Retinal pigment epithelial cell (primary cell): ENCODE measurements at places on chromosomes 5 and 9.
A peak's percentile ranks its signal among the peaks of the same experiment; 100 is the strongest.

DNA sequence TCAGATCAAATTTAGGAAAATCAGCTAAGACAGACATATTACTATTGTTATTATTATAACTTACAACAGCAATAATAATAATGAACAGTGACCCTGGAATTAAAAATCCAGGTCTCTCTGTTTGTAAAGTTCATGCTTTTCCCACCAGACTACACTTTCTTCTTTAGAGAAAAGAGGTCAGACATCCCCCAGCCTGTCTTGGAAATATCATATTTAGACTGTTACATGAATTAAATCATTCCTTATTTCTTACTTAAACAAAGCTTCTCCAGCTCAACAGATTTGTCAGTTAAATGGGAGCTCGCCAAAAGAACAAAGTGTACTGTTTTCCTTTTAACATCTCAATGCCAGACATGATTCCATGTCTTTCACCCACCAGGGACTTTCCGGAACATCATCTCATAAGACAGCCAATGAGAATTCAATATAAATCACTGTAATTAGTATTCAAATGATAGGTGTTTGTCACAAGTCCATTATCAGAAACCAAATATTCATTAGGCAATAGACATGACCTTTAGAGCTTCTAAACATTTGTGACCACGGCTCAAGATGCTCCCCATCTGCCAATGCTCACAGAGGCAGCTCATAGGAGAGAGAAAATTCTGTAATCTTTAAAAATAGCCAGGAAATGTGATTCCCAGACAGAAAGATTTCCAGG is 351.9 kb downstream of the ENC1 start:
- DNase-seq, result no peak

DNA sequence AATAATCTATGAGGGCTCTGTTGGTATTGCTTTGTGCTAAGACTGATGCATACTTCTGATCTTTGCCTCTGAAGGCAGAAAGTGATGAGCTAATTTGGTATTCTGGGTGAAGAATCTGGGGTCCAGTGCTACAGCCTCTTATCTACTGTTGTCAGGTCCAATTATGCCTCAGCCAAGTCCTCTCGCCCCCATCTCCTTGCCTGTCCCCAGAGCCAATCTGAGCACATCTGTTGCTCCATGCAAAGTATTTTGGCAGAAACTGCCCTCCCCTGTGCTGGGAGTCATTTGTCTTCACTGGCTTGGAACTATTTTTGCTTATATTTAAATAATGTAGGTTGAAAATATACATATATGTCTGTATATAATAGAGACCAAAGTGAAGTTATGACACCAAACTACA is 23.4 kb downstream of the LSM11 start:
- no peak for DNase-seq

GRCh38 chr5:43661102-43661501 is 58.1 kb downstream of the NNT start:
- no peak for DNase-seq

GRCh38 chr5:31632460-31632859 is 6.5 kb upstream of the PDZD2 start:
- no peak for DNase-seq

DNA sequence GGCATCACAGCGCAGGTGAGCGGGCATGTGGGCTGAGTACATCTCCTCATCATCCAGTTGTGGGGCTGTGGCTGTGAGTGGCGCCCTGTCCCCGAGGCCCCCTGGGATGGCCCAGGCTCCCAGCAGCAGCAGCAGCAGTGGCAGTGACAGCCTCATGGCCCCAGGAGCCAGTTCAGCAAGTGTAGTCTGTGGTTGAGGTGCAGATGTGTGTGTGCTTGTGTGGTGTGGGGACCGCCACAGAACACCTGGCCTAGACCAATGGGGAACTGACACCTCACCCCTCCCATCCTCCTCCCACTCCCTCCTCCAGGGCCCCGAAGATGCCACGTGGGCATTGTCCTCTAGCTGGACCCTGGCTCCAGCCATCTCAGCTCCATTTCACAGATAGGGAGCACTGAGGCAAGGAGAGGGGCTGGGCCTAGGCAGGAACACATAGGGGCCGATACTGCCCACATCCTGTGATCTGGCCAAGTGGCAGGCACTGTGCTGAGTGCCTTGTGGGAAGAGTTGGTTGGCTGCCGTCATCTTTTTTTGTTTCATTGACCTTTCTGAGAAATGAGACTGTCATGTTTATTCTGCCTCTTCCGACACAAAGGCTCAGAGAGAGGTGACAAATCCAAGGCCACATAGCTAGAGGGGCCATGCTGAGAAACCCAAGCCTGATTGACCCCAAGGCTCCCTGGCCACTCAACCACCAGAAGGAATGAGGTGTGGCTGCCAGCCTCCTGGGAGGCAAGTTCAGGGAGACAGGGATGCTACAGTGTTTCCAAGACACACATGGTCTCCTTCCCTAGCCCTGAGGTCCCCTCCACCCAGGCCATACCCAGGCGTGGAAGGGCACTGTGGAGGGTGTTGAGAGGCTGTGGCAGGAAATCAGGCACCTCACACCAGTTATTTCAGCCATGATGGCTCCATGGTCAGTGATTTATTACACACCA is at the start of gene MZB1:
Gene MZB1, minus strand, starts transcription at position 213 of the 938 bp plus-strand sequence. Its CDS starts 57 bp downstream, at position 156.
- no peak for DNase-seq

GRCh38 chr5:84092738-84093137 is 291.9 kb downstream of the EDIL3 start:
- DNase-seq, result no peak

GRCh38 chr5:170108266-170108785 is 2.6 kb downstream of the FOXI1 start:
- no peak for DNase-seq

DNA sequence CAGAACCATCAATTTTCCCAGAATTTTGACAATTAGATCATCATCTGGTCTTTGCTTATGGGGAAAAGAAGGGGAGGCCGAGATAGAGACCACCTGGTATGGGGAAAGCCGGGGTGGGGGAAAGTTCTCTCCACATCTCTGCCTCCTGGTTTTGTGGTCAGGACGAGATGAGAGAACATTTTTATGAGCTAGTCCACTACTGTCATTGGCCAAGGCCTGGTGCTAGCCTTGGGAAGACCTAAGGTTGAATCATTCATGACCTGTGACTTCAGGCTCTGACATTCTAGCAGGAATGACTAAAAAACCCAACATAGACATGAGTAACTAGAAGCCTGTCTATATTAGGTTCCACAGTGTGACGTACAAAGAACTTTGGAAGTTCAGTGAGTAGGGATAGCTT is 135.2 kb downstream of the PTTG1 start:
- DNase-seq, result no peak

DNA sequence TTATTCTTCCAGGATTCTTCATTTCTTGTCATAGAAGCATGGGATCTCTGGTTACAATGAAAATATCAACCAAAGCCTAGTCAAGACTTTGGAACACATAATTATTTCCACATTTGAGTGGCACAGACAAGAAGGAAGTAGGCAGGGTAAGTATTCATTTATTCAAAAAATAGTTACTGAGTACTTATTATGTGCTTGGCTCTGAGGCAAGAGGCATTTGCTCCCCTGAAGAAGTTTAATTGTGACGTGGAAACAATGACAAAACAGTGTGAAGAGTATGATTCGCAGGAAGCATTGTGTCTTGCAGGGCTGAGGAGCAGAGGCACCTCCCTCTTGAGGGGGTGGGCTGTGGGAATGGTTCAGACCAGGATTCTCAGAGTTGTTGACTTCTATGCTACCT is 45.0 kb upstream of the TNFSF15 start:
- no peak for DNase-seq

DNA sequence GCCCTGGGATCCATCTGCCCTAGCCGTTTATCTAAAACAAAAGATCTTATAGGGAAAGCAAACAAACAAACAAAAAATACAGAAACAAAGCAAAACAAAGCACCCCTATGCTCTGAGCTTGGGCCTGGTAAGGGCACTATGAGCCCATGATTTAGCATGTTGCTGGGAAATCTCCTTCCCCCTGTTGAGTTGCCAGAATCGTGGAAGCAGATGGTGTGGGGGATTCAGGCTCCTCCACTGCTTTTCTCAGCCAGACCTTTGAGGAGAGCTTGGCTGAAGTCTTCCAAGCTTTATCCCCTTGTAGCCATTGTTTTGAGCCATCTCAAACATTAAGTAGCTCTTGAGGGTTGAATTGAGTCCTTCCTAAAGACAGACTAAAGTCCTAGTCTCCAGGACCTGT is 29.9 kb downstream of the TMC1 start:
- no peak for DNase-seq

- peak; percentile 59 for DNase-seq
These were observed 36.3 kb upstream of the EBF1 start for GRCh38 chr5:159135896-159136531.

- peak; percentile 99 for DNase-seq
These were observed 19.3 kb downstream of the ORM2 start for GRCh38 chr9:114348906-114349482.

DNA sequence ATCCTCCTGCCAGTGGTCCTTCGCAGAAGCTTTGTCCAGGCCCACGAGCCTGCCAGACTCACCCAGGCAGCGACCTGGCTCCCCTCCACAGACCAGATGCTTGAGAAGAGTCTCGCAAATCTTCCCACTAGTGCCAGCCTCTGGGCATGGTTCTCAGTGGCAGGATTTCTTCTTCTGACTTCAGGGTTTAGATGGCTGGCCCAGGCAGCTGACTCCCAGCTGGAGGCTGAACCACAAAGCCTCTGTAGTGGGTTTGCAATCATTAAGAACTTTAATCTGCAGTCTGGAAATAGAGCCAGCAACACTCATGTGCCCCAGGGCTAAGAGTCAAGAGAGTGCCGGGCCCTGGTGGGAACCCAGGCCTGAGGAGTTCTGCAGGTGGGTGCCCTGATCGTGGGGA is 90.6 kb upstream of the ICE1 start:
- peak; percentile 87 for DNase-seq

GRCh38 chr9:114084282-114085073 is 6.4 kb upstream of the AMBP start:
- DNase-seq, result no peak

DNA sequence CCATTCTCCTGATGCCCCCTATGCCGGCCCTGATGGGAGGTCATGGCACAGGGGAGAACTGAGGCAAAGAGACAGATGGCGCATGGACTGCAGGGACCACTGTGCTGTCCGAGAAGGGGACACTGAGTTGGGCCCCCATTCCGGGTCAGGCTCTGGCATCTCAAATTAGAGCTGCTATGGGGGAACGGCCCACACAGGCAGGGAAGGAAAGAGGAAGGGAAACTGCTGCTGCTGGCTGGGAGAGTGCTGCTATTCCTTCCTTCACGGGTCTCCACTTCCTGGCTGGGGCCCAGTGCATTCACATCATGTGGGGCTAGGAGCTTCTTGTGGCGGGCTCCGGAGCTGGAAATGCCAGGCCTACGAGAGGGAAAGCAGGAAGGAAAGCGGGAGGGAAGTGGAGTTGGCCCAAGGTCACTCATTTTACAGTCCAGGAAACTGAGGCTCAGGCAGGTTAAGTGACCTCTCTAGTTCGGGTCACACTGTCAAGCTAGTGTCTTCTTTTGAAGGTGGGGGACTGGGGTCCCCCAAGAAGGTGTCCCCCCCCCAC is 1.3 kb upstream of the CARD19 start:
- no peak for DNase-seq

GRCh38 chr9:37412431-37413151 is 9.9 kb upstream of the GRHPR start:
- peak; percentile 73 for DNase-seq

- DNase-seq, result no peak
These were observed 371.6 kb downstream of the KDM4C start for GRCh38 chr9:7129391-7129790.

DNA sequence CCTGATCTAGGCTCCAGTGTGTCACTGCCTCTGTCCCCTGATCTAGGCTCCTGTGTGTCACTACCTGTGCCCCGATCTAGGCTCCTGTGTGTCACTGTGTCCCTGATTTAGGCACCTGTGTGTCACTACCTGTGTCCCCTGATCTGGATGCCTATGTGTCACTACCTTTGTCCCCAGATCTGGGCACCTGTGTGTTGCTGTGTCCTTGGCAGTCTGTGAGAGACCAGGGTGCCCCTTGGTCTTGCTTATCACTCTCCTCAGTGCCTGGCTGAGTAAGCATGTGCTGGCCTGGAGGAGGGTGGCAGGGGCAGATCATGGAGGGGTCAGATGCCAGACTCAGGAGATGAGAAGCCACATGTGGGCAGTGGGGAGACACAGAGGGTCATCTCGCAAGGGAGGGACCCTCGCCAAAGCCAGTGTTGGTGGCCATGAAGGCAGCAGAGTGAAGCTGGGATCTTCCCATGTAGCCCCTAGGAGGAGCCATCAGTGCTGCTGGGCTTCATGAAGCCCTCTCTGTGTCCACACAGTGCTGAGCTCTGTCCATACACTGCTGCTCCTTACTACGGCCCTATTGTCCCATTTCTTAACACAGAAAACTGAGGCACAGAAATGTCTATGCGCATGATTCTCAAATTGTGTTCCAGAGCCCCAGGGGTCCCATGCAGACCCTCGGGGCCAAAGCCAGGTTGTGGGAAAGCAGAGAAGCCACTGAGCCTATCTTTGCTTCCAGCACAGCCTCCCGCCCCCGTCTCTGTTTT is 15.5 kb downstream of the OLFML2A start:
- DNase-seq, result no peak

- no peak for DNase-seq
These were observed 99.7 kb downstream of the PCSK5 start for GRCh38 chr9:75990156-75990555.

GRCh38 chr9:31753756-31754155 is 630.7 kb upstream of the ACO1 start:
- DNase-seq, result no peak

DNA sequence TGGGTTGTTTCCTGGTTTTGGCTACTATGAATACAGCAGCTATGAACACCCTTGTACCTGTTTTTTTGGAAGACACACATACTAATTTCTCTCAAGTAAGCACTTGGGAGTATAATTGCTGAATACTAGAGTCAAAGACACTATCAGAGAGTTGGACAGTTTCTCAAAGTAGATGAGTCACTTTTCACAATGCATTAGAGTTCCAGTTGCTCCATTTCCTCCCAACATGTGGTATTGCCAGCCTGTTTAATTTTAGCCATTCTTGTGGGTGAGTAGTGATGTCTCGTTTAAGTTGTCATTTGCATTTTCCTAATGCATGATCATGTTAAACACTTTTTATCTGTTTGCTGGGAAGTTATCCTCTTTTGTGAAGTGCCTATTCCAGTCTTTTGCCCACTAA is 81.6 kb upstream of the GDNF start:
- DNase-seq, result no peak

- no peak for DNase-seq
These were observed 8.8 kb upstream of the CEP72 start for GRCh38 chr5:603081-603998.

DNA sequence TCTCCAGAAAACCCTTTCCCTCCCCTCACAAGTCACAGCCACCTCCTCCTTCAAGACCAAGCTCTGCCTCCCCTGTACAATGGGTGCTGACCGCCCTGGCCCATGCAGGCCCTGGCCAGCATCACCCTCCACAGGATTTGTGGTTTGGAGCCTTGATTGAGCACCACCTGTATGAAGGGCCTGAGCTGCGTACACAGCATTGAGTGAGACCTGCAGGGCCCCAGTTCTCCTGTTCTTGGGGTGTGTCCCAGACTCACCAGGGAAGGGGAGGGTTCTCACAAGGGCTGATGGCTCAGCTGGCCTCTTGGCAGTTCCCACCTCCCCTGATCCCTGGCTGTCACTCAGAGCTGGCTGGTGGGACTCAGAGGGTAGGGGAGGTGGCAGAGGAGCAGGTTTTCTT is 63.7 kb upstream of the IER5L start:
- DNase-seq, result no peak
